ENCODE measurements at places on chromosomes 6 and 20. TPM values are rescaled to one million over a fixed set of nuclear protein-coding genes. Genes with fewer than 3 reads are reported as not detected.
A peak's percentile ranks its signal among the peaks of the same experiment; 100 is the strongest.

GRCh38 chr6:36290668-36291620, 21.1 kb downstream of the PNPLA1 start:
- ATAC-seq, result no peak

The DZANK1 gene
- total RNA-seq, result 2.1 TPM

- ATAC-seq, result no peak
Measured at GRCh38 chr20:37236462-37236861, 25.2 kb downstream of the GHRH start.

DNA sequence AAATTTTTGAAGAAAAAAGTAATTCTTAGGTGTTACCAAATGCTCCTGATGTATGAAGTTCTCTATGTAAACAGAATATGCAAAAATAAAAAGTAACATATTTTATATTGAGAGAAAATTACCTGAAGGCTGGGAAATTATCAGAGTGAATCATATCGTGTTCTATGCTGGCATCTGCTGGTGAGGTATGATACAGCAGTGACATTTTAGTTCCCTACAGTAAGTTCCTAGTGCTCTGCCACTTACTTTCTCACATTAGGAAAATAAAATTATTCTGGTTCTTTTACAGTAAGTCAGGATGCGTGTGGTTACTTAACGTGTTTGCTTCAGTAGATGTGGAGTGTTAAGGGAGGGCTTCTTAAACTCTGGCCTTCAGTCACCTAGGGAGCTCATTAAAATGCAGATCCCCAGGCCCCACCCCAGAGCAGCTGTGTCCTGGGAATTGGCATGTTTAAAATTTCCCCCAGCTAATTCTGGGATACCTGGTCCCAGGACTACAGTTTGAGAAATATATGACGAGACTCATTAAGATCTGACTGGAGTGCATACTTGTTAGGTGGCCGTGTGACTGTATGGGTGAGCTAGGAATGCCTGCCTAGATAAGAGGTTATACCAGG, 3.2 kb downstream of the ACTR5 start:
- no peak for ATAC-seq

The SNAP25 gene
- total RNA-seq, result 0.13 TPM

DNA sequence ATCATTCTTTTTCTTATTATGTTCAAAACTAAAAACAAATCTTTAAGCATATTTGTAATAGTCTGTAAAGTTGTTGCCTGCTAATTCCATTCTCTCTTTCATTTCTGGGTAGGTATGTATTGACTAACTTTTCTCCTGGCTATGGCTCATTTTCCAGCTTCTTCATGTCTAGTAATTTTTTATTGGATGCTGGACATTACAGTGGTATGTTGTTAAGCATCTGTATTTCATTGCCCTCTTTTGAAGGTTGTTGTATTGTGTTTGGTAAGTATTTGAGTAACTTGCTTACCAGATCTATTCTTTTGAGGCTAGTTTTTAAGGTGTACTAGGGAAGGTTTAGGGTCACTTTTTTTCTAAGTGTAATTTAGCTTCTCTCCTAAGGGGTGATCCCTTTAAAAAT, 230.9 kb downstream of the TTLL2 start:
- ATAC-seq, result no peak

DNA sequence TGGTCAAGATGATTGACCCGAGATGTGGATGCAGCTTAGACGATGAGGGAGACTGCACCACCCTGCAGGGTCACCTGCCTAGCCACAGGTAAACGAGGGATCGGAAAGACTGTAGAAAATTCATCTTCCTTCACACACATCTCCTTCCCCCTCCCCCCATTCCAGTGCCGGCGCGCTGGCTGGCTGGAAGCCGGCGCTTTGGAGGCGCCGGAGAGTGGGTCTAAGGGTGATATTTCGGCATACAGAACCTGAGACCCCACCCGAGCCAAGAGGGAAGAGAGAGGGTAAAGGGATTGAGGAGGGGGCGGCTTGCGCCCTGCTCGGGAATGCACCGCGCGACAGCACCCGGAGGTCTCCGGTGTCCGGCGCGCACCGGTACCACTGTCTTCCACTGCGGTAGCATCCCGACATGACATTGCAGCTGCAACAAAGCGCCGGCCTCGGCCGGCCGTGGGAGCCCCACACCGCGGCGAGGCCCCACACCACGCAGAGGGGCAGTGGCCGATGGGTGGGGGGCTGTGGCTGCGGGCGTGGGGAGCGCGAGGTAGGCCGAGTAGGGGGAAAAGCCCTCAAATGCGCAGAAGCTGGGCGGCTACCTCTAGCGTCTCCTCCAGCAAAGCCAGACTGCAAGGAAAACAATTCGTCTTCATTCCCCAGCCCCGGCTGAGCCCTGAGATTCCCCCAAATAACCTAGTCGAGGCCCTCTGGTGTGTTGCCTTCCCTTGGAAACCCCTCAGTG, 984 bp downstream of the TNFRSF21 start:
- no peak for ATAC-seq

- ATAC-seq, result no peak
Measured at GRCh38 chr6:89581689-89582088, 56.9 kb downstream of the LYRM2 start.

DNA sequence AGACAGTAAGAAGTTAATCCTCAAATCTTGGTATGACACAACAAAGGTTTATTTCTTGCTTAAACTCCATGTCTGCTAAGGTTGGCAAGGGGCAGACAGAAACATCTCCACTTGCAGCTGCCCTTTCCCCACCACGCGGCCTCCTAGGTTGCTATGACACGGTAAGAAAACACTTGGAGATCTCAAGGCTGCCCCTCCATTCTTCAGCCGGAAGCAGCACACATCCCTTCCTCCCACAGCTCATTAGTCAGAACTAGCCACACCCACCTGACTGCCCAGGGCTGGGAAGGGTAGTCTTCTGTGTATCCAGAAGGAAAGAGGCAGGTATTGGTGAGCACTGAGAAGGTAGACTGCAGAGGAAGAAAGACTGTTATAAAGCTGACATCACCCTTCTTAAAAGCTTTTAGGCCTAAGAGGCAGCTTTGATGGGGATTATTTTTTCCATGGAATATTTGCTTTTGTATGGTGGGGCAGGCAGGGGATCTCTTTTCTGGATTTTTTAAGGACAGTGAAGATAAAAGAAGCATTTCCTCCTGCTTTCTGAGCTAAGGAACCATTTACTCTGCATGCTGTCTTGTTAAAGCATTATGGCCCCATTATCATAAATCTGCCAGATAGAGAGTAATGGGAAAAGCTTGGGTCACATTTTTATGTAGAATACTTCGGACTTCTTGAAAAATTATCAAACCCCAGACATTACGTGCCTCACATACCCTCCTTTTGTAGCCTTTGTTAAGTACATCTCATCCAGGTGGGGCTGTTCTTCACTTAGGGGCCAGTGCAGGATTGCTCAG, 41.6 kb downstream of the MRAP2 start:
- ATAC-seq, result no peak

The LY6G6D gene
- not detected for total RNA-seq

The ADA gene
- 30.4 TPM for total RNA-seq

The PSMB1 gene
- total RNA-seq, result 183 TPM

GRCh38 chr6:14271789-14272736, 154.5 kb downstream of the CD83 start:
- no peak for ATAC-seq

DNA sequence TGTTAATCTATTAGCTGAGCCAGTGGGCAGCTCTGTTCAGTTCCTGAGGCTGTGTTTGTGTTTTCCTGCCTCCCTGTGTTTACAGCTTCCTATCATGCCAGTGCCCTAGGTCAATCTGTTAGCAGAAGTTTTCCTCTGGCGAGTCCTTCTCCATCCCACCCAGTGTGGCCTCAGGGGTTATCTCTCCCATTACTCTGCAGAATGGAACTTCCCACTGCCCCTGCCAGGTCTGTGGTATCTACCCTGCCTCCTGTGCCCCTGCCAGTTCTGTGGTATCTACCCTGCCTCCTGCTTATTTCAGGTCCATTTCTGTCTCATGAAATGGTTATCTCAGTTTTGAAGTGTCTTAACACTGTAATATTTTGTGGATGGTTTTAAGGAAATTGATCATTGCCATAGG, 63.1 kb downstream of the SLX4IP start:
- ATAC-seq, result no peak

DNA sequence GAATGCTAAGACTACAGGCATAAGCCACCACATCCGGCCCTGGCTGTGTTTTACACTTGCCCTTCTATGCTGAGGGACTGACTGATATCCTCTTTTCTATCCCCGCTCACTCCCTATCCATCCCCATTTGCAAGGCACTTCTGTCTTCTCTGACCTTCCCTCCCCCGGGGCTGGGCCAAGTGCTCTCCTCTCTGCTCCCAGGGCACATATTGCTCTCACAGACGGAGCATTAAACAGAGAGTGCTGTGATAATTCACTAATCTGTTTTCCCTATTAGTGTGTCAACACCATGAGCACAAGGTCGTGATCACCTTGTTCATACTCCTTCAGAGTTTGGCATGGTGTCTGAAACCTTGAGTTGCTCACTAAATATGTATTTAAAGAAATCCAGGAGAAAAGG, 9.0 kb upstream of the SLC2A12 start:
- no peak for ATAC-seq

The HAO1 gene
- total RNA-seq, result not detected

The PRSS16 gene
- total RNA-seq, result 2.6 TPM

DNA sequence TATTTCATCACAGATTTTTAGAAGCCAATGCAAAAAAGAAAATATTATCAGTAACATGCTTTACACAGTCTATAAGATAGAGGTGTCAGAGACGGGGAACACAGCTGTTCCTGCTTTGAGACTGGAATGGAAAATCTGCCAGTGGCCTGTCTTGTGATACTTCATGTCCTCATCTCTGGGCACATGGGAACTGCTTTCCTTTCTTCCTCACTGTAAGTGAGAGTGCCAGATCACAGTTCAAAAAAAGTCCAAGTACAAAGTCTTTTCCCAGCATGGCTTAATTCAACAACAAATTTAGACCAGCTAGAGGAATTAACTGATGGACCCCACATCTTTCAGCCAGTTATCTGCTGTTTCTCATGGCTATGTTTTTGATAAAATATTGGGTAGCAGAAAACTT, 490.4 kb downstream of the CDKAL1 start:
- ATAC-seq, result no peak

GRCh38 chr6:21138336-21139069, 455.0 kb upstream of the SOX4 start:
- ATAC-seq, result no peak

The TMEM74B gene
- 6.0 TPM for total RNA-seq

DNA sequence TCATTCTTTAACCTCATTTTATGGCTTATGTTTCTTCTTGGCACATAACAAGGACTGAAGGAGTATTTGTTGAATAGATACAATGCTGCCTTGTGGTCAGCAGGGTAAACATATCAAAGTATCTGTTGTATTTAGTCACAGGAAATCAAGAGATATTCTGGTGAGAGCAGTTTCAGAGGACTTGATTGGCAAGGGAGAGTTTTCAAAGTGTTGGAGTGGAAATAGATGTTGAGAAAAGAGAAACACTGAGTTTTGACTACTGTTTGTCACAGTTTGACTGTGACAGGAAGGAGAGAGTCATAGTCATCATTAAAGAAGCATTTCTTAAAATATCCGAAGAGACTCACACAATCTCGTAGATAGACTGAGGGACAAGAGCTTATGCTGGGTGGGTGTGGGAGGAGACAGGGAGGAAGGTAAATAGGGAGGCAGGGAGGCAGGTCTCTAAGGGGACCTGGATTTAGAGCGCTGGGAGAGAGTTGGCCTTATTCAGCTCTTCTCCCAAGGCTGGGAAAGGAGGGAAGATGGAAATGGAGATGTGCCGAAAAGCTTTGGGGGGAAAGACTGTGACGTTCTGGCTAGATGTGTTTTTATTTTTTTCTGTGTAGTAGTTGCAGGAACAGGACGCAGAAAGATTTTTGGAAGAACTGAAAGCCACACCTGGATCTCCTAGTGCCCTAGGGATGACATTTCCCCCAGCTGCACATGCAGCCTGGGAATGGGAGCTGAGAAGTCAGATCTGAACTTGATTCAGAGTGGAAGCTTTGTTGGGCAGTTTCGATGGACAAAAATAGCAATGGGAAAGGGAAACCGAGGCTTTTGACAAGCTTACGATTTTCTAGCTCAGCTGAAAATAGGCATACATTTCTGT, 65.0 kb upstream of the IFNGR1 start:
- ATAC-seq, result peak; percentile 84

The DEFB132 gene
- not detected for total RNA-seq

DNA sequence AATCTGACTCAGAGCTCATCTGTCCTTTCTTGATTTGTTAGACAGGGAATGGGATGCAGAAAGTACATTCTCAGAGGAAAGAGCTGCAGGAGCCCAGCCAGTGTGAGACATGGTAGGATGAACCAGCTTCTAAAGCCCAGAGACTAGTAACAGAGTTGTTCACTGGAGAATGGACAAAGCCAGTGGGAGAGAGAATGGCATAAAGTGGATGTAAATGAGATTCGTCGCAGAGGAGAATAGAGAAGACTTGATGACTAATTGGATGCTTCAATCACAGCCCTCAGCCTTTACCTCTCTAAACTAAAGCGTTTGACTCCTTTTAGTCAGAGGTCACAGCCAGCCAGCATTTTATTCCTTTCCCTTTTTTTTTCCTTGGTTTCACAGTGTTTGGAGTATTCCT, 25.5 kb upstream of the L3MBTL3 start:
- ATAC-seq, result no peak

GRCh38 chr6:14790976-14791375, 454.9 kb upstream of the JARID2 start:
- no peak for ATAC-seq

GRCh38 chr6:35668744-35669450, 19.8 kb downstream of the FKBP5 start:
- ATAC-seq, result no peak

The BEND3 gene
- 5.1 TPM for total RNA-seq

The BEND6 gene
- 0.15 TPM for total RNA-seq

DNA sequence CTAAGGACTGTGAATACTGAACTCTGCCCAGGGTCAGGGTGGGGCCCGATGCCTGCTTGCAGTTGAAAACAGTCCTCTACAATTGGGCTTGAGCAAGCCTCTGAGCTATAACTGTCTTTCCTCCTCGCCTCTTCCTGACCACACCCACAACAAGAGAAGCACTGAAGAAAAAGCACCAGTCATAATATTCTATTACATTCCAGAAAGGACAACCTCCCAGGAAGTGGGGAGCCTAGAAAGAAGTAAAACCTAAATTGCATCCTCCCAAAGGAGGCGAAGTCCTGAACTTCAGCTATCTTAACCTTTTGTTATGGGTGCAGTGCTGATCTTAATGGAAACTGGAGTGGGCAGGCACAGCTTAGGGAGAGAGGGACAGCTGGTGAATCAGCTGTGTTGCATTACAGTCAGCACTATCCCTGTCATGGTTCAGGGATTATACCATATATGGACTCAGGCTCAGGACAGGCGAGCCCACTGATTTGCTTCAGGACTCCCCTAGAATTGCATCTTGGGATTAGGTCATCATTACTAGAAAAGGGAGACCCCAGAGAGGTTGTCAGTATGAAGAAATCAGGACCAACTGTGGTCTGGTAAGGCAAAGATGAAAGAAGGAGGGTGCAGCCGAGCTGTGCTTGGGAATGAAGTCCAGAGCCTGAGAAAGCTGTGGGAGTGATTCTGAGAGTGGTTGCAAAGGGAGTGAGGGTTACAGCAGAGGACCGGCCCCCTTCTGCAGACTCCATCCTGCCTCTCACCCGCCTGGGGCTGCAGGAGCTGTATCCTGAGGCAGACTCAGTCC, 18.3 kb upstream of the TRAM2 start:
- peak; percentile 69 for ATAC-seq

The OR2J2 gene
- total RNA-seq, result not detected
